ENCODE measurements at places on chromosomes 6 and 20.

DNA sequence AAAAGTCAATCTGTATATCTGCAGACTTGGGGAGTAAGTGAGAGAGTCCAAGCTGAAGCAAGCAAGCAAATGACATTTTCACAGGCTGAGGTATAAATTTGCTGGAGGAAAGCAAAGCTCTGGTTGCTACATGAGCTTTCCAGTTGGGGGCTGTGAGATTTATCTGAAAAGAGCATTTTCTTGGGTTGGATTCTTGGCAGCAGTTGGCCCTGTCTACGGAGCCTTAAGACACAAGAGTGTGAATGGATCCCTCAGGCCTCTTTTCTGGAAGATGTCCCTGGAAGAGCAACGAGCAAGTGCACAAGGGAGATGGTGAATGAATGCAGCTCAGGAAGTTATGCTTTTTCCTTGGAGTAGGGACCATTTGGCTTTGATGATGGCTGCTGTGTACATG, 30.8 kb downstream of the ISM1 start:
- DNase-seq = no peak

DNA sequence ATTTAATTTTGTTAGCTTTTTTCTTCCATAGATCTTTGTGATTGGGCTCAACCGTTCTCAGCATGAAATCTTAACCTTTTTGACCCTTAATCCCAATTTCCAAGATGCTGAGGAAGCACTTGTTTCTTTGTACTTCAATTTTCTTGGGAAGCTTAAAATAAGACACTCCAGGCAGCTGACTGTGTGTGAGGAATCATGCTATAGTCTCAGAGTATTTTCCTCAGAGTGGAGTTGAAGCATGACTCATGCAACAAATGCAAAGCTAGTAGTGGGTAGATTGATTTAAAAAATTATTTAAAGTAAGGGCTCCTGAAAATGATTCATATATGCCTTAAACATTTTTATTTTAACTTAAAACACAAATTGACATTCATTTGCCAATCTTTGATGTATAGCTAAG, 168.7 kb downstream of the BTBD3 start:
- no peak for DNase-seq

- no peak for DNase-seq
Measured at GRCh38 chr6:145266432-145267075, 468.8 kb downstream of the EPM2A start.

- no peak for DNase-seq
Measured at GRCh38 chr6:165821754-165822153, 158.7 kb upstream of the PDE10A start.

DNA sequence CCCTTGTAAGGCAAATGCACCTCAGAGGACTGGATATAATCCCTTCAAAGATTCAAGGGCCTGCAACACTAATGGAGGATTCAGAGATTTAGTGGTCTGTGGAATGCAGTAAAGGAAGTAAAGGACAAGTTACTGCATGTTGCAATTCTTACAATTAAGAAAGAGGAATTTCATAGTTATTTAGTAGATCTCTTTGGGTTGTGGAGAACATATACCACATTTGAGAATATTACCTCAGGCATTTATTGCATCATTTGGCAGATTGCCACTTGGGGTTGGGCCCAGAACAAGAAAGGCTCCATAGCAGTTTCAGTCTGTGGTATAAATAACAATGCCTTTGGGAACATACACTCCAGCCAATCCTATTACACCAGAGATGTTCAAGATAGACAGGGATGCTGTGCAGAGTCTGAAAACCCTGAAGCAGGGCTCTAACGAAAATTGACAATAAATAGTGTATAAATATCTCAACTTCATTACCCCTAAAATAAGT, 20.9 kb upstream of the EPM2A start:
- DNase-seq = no peak

DNA sequence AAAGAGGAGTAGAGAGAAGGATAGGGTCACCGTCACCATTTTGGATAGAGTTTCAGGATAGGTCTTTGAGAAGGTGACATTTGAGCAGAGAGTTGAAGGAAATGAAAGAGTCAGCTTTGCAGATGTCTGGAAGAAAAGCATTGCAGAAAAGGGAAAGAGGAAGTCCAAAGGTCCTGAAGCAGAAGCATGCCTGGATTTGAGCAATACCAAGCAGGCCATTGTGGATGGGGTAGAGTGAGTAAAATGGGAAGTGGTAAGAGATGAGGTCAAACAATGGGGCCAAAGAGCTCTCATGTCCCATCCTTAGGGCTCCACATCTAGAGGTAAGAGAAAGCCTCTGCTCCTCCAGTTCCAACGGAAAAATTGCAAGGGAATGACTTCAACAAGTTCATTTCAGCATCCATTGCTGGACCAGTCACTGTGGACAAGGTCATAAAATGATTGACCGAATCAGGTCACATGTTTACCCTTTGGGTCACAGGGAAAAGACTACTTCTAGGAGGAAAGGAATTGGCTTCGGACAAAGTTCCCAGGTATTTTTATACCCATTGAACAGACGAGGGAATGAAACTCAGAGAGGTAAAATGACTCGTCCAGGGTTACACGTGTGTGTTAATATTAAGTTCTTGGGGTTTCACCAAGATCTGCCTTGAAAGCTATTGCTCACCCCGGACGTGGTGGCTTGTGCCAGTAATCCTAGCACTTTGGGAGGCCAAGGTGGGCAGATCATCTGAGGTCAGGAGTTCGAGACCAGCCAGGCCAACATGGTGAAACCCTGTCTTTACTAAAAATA, 6.6 kb upstream of the SAMHD1 start:
- no peak for DNase-seq

DNA sequence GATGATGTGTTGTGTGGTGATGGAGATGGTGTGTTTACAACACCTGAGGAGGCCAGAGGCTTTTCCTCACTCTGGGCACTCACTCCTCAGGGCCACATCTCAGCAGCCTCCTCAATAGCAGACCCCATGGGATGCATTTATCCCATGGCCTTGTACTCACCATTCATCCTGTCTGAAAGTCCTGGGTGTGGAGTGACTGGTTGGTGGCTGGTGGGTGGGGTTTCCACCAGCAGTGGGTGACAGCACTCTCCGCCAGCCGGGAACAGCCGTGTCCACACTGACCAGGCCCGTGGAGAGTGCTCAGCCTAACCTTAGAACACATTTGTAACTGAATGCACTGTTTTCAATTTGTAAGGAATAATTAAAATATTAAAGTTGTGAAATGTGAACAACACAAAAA, 163.4 kb upstream of the AFDN start:
- DNase-seq = no peak

GRCh38 chr20:46547995-46548394, 2.5 kb downstream of the OCSTAMP start:
- no peak for DNase-seq

DNA sequence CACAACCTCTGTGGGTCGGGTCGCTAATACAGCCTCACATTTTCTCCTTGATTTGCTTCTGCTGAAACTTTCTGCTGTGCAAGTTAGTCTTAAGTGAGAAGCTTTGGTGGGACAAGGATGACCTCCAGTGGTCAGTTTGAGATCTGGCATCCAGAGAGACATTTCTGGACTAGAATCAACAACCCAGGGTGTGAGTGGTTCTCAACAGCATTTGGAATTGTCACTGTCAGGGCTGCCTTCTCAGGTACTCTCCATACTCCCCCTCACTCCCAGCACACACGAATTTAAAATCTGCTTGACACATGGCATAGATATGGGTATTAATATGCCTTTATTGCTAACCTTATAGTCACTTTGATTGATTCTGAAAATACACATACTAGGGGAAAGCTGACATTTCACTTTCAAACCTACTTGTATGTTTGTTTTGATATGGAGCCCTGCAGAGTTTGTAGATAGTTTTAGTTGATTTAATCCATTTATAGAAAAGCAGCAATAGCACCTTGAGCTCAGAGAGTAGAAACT, 13.2 kb downstream of the OTOR start:
- DNase-seq = peak; percentile 14

GRCh38 chr6:30877419-30878262, 6.7 kb upstream of the DDR1 start:
- peak; percentile 69 for DNase-seq

GRCh38 chr20:6533351-6533750, 234.1 kb upstream of the BMP2 start:
- DNase-seq = no peak

- no peak for DNase-seq
Measured at GRCh38 chr6:132659082-132659481, at the start of gene TAAR1. Gene TAAR1 (minus strand): TSS chr6:132659182. CDS start chr6:132646003, 13,179 bp downstream.

DNA sequence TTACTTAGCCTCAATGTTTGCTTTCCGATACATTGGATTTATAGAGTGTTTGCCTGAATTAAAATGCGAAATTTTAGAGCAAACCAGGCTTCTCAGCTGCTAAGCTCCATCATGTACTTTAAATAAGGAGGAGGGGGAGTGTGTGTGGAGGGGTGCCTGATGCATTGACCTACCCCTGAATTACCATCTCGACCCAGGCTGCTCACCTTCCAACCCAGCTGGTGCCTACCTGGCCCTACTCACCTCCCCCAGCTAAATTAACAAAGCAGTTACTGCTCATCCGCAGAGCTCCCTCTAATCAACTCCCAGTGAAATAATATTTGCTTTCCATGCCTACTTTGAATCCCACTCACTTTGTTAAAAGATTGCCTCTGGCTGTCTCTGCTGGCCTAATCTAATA, 544.5 kb downstream of the MAFB start:
- no peak for DNase-seq

DNA sequence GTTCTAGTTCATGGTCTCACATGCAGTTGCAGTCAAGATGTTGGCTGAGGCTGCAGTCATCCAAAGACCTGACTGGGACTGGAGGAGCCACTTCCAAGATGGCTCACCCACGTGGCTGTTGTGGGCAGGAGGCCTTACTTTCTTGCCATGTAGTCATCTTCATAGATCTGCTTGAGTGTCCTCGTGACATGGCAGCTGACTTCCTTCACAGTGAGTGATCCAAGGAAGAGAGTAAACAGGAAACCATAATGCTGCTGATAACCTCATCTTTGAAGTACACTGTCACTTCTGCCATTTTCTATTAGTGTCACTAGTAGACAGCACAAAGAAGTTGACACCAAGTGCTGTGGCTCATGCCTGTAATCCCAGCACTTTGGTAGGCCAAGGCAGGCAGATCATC, 40.1 kb upstream of the AKIRIN2 start:
- DNase-seq = peak; percentile 51

GRCh38 chr6:140854318-140854717, 1278.4 kb upstream of the GJE1 start:
- DNase-seq = no peak

GRCh38 chr6:30744054-30744805, at the start of gene IER3:
Gene IER3 (minus strand): TSS chr6:30744547. CDS start chr6:30744518, 29 bp downstream.
- peak; percentile 61 for DNase-seq

- no peak for DNase-seq
Measured at GRCh38 chr20:44407402-44408184, 52.1 kb downstream of the HNF4A start.

- no peak for DNase-seq
Measured at GRCh38 chr6:14130435-14131075, 13.0 kb downstream of the CD83 start.

GRCh38 chr6:49001856-49002541, 461.1 kb downstream of the MMUT start:
- DNase-seq = no peak

GRCh38 chr6:107603006-107603370, 113.1 kb downstream of the SOBP start:
- no peak for DNase-seq

DNA sequence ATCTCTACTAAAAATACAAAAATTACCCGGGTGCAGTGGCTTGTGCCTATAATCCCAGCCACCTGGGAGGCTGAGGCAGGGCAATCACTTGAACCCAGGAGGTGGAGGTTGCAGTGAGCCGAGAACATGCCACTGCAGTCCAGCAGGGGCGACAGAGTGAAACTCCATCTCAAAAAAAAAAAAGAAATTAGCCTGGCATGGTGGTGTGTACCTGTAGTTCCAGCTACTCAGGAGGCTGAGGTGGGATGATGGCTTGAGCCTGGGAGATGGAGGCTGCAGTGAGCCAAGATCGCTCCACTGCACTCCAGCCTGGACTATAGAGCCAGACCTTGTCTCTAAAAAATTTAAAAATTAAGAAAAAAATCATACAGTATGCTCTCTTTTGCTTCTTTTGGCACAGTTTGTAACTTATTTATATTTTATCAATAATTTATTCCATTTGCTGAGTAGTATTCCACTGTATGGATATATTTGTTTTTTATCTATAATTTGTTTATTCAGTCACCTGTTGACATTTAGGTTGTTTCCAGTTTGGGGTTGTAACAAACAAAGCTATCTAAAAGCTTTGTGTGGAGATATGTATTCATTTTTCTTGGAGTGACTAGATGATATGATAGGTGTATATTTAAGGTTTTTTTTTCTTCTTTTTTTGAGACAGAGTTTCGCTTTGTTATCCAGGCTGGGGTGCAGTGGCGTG, 8.0 kb upstream of the MYBL2 start:
- no peak for DNase-seq

DNA sequence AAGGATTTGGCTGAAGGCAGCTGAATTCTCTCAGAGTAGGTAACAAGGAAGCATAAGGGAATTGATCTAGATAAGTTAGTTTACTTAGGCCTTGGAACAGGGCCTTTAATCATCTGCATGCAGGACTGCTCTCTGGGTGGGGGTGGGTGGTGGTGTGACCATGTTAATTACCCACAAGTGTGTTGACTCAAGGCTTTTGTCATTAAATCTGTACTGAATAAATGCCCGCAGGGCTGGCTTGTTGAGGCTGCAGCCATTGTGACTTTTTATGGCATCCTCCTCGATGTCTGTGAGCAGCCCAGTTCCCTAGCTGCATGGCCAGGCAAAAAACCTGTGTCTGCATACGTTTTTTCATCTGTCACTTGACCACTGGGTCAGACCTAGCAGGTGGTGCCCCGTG, 63.5 kb upstream of the ASCC3 start:
- no peak for DNase-seq
